ENCODE measurements at places on chromosomes 2 and 18. TPM values are rescaled to one million over a fixed set of nuclear protein-coding genes. Genes with fewer than 3 reads are reported as not detected.

Gene TEKT4
- total RNA-seq: not detected

Gene CCL20
- 0.60 TPM for total RNA-seq

Gene HOXD11
- not detected for total RNA-seq

Gene FOXD4L1
- under 0.01 TPM for total RNA-seq

Gene SLC1A4
- total RNA-seq: 11.7 TPM

Gene PRSS56
- not detected for total RNA-seq

Gene KCNF1
- total RNA-seq: 3.5 TPM

Gene ACMSD
- total RNA-seq: not detected

Gene CHRND
- total RNA-seq: not detected

Gene EFHD1
- not detected for total RNA-seq

Gene CIDEA
- not detected for total RNA-seq

Gene FOXI3
- not detected for total RNA-seq

Gene ITGA4
- total RNA-seq: 0.20 TPM

Gene ZDBF2
- 7.8 TPM for total RNA-seq

Gene AKAIN1
- not detected for total RNA-seq

Gene ACAA2
- 20.0 TPM for total RNA-seq

Gene FABP1
- not detected for total RNA-seq

Gene C2orf66
- not detected for total RNA-seq

Gene TNS1
- 26.8 TPM for total RNA-seq

Gene DTNA
- total RNA-seq: 0.44 TPM

Gene REG3A
- not detected for total RNA-seq

Gene LYG1
- 0.22 TPM for total RNA-seq

Gene SMIM21
- not detected for total RNA-seq

Gene VIL1
- total RNA-seq: not detected

Gene USP37
- total RNA-seq: 8.9 TPM

Gene CEBPZOS
- total RNA-seq: 4.6 TPM

Gene SERPINB12
- not detected for total RNA-seq

Gene SKOR2
- not detected for total RNA-seq

Gene ERICH2
- total RNA-seq: not detected
